Activated CD8-positive, alpha-beta memory T cell treated with anti-CD3 and anti-CD28 coated beads for 24 hours (primary cell): ENCODE measurements at places on chromosomes 12 and 14.

DNA sequence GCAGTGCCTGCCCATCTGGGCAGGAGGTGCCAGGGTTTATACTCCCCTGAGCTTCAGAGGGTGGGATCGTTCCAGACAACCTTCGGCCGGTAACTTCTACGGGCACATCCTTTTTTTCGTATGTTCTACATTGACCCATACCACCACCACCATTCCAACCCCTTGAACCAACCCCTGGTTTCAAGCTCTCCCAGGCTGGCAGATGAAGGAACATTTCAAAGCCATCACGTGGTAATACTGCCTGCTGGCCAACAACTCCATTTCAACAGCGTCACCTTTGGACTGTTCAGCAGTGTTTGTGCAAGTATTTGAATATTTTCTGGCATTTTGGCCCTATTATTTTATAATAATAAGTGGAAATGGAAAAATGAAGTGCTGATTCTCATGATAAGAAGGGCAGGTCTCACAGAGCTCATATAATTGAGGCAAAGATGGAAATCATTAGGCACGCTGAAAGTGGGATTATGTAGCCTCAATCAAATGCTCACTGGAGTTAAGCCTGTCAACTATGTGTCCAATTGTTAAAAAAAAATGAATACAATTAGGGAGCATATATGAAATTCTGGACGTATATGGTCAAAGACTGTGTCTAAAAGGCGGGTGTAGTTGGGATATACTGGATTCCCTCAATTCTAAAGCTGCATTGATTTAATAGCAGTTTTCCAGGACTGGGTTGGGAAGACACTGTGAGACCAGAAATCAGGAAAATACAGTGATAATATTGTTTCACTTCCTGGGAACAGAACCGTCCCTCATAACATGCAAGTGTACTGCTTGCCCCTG lies 162.1 kb downstream of the ZFP36L1 start:
- peak; percentile 43 for DNase-seq

- DNase-seq: no peak
Observed at GRCh38 chr14:81169267-81169666, 51.5 kb downstream of the GTF2A1 start.

DNA sequence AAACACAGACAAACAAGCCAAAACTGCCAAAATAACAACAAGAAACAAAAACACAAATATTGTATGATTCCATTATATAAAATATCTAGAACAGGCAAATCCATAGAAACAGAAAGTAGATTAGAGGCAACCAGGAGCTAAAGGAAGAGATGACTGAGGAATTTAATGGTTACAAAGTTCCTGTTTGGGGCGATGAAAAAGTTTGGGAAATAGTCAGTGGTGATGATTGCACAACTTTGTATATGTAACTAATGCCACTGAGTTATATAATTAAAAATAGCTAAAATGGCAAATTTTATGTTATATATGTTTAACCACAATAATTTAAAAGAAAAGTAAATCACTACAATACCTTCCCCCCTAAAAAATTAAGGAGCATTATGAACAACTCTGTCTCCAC lies 24.5 kb downstream of the GNPTAB start:
- no peak for DNase-seq

GRCh38 chr12:98808243-98808875 lies 163.3 kb downstream of the APAF1 start:
- DNase-seq: no peak

GRCh38 chr14:55746558-55746957 lies 166.6 kb downstream of the KTN1 start:
- no peak for DNase-seq

DNA sequence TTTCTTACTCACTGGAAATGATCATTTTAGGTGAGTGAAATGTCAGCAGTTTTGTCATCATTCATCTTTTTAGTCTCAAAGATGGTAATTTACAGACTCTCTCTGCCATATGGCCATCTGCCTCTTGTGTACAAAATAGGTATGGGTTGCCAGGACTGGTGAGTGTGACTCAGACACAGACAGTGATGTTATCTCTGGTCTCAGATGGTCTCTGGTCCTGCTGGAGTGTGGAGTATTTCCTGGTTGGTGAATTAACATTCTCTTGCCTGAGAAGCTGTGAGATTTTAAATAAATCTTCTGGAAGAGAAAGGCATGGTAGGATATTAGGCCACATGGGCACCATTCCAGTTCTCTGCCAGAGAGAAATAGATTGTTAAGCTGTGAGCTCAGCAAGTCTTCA lies 207.0 kb downstream of the ATP23 start:
- no peak for DNase-seq

DNA sequence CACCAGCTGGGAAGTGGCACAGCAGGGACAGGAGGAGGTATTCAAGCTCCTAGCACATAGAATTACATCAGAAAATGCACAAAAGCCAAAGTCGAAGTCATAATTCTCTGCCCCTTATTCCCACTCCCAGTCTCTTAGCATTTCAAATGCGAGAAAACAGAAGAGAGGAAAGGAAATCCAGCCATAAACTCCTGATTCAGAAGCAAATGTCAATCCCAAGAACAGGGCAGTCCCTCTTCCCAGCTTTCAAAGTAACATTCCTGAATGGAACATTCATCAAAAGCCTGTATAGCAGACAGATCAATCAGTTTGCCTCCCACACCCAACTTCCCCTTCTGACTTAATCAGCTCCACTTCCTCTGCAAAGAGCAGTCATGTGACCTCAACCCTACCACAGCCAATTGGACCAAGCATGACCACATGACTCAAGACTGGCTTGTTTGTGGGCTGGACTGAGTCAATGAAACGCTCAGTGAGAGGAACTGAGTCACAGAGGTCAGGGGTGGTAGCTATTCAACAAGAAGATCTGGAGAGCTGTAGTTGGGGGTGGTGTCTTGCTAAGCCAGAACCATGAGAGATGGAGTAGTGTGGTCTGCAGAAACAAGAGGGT lies 41.4 kb upstream of the TUNAR start:
- DNase-seq: no peak

GRCh38 chr12:2719392-2719791 lies 75.4 kb upstream of the FKBP4 start:
- no peak for DNase-seq

DNA sequence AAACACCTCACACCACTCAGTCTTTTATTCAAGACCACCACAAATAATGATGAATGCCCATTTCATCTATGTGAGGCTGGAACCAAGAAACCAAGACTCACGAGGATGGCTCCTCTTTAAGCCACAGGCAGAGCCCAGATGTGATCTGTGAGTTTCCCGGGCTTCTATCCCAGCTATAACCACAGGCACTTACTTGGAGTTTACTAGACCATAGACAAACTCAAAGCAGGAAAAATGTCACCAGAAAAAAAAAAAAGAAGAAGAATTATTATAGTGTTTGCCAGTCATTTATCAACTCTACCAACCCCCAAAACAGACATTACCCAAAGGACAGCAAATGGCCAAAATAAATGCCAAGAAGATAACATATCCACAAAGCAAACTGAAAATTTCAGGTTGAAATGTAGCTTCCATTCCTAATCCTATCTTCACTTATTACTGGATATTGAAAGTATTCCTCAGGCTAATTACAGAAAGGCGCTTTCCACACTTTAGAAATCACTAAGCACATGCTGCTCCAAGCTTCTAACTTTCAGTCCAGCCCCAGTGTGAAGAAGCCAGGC lies 44.7 kb downstream of the ZFYVE1 start:
- no peak for DNase-seq

GRCh38 chr14:98721061-98721460 lies 550.9 kb downstream of the BCL11B start:
- no peak for DNase-seq

DNA sequence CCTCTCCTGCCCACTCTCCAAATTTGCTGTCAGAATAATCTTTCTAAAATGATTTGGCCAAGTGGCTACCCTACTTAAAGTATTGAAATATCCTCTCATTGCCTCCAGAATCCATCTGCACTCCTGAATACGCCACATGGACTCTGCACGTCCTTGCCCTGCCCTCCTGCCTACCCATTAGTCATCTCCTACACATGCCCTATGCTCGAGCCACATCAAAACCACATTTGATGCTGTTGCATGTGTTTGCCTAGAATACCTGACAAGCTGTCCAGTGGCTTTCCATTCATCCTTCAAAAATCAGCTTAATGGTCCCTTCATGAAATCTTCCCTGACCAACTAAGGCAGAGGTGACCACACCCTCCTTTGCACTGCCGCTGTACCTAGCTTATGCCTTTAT lies 17.0 kb downstream of the VCPKMT start:
- no peak for DNase-seq

DNA sequence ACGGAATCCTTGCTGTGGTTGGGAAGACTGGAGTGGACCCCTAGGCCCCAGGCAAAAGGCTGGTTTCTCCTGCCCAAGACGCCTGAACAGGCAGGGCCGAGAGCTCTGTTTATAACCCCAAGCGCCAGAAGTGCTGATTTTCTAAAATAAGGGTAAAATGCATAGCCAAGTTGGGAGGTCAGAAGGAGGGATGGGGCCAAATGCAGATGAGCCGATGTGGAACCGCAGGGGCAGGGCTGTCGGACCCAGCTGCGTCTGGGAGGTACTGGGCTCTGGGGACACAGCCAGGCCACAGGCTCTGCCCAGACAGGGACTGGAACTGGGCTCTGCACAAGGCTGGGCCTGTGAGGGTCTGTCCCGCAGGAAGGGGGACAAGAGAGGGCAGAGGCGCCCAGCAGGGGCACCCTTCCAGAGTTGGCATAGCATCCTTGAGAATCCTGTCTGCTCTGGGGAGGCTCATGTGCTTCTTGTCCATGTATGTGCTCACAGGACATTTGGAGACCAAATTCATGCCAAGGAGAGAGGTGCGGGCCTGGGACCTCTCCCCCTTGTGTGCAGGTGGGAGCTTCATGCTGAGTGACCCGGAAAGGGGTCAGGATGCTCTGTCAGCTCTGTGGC lies 49.1 kb downstream of the JAG2 start:
- peak; percentile 43 for DNase-seq

DNA sequence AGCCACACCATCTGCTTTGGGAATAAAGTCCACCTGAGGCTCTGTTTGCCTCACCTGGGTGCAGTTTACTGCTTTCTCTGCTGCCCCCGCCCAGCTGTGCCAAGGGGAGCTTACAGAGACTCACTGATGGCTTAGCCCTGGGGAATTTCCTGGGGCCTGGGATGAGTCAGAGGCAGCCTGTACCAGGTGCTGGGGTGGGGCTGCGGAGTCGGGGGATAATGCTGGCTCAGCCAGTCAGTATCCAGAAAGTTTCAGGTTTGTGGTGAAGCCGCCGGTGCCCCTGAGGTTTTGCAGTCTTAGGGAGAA lies 22.3 kb downstream of the PLEKHG3 start:
- no peak for DNase-seq

DNA sequence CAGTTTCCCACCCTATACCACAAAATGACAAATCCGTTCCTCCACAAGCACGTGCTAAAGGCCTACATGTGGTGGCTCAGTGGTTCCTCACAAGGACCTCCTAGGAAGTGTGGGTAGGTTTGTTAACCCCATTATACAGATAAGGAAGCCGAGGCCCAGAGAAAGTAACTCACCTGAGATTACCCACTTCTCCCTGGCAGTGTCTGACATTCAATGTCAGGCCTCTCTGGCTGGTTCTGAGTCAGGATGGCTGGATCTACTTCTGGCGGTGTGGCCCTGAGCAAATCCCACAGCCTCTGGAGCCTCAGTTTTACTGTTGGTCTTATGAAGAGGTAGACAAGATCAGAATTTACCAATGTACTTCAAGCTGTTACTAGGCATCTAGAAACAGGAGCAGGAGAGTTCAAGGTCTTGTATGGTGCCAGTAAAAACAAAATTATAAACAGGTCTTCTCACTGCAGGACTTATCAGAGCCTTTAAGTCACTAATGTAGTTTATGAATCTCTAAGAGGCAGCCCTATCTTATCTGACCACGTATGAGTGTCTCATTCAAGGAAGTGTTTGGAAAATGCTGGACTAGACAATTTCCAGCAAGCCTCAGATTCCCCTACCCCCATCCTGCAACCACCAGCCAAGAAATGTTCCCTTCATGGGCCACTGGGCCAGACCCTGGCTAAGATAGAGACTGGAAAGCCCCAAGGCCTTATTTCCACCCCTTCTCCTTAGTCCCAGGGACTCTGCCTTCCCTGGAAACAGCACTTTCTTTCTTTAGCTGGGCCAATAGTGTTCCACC lies 4.2 kb downstream of the HSPB8 start:
- DNase-seq: no peak

DNA sequence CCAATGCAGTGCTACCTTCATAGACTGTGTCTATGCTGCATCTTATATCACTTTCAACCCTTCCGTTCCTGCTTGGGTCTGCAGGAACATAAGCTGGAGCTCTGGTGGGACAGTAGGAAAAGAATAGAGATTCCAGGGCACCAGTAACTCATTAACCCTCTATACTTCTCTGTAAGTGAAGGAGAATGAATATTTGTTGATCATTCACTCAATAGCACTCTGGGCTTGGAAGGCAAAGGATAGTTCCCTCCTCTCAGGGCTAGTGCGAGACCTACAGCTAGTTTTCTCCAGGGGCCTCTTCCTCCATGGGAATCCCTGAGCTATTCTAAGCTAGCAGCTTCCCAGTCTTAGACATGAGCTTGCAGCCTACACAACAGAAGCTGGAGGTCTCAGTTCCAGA lies 84.7 kb downstream of the BMP4 start:
- no peak for DNase-seq

DNA sequence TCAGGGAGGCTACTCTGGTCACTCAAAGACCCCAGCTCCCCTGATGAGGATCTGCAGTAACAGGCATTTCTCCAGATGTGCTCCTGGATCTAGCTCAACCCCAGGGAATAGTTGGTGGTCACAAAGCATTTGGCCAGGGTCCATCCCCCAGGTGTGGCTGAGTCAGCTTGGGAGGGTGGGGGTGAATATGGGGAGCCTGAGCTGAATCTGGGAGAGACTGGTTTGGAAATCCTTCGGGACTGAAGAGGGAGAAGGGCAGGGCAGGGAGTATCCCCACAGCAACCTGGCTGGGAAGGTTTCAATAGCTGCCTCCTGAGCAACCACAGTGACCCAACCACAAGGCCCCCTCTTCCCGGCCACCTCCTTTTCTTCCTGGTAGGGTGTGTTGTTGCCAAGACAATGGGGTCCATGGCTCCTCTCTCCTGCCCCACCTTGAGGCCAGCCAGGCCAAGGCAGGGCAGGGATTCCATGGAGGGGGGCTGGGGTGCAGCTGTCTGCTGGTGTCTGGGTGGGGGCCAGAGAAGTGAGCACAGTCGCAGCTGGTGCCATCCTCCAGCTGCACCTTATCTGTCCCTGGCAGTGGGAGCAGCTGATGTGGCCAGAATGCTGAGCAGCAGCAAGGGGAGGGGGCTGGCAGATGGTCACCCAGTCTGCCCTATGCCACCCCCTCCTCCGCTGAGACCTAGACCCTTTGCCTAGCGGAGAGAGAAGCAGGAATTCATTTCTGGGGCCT lies 5.5 kb downstream of the ASIC1 start:
- no peak for DNase-seq
